ENCODE measurements at places on chromosomes 4 and X. TPM values are rescaled to one million over a fixed set of nuclear protein-coding genes. Genes with fewer than 3 reads are reported as not detected.

Gene PLAC8
- 11.2 TPM for total RNA-seq

Gene MAP9
- 1.7 TPM for total RNA-seq

Gene CLCN4
- total RNA-seq: 0.84 TPM

Gene SMC1A
- total RNA-seq: 52.5 TPM

Gene CACNA1F
- total RNA-seq: 0.28 TPM

Gene P2RY10
- 0.60 TPM for total RNA-seq

Gene ETDB
- not detected for total RNA-seq

Gene SPIN2B
- total RNA-seq: 4.0 TPM

Gene SOD3
- 3.4 TPM for total RNA-seq

Gene BEND4
- 0.08 TPM for total RNA-seq

Gene COX7B2
- not detected for total RNA-seq

Gene RADX
- total RNA-seq: 0.76 TPM

Gene IKBKG
- total RNA-seq: 16.1 TPM

Gene GYG2
- total RNA-seq: 0.52 TPM

Gene SPACA5
- total RNA-seq: not detected

Gene TLR6
- total RNA-seq: 1.6 TPM

Gene SYNPO2
- 13.3 TPM for total RNA-seq

Gene AREG
- total RNA-seq: 21.0 TPM

Gene NALF2
- 0.60 TPM for total RNA-seq

Gene ARMCX4
- total RNA-seq: 3.1 TPM

Gene PGRMC1
- total RNA-seq: 45.1 TPM

Gene TMSB15C
- total RNA-seq: 0.12 TPM

Gene RTL3
- not detected for total RNA-seq

Gene RBBP7
- 72.5 TPM for total RNA-seq

Gene TMEM47
- total RNA-seq: 0.92 TPM

Gene MAGED2
- total RNA-seq: 52.4 TPM

Gene RBMXL3
- not detected for total RNA-seq

Gene SPANXD
- total RNA-seq: not detected

Gene IL21
- total RNA-seq: not detected

Gene PCSK1N
- total RNA-seq: 0.36 TPM

Gene SORBS2
- total RNA-seq: 9.3 TPM

Gene SGMS2
- total RNA-seq: 28.0 TPM

Gene DMP1
- total RNA-seq: not detected

Gene FOXR2
- total RNA-seq: not detected

Gene CNKSR2
- not detected for total RNA-seq

Gene MAGEA1
- not detected for total RNA-seq

Gene CHRDL1
- total RNA-seq: 1.7 TPM

Gene GABRE
- 27.5 TPM for total RNA-seq

Gene TBX22
- total RNA-seq: not detected

Gene MND1
- 4.4 TPM for total RNA-seq

Gene C4orf50
- total RNA-seq: 0.04 TPM

Gene PFKFB1
- 0.36 TPM for total RNA-seq

Gene ADH1C
- 0.64 TPM for total RNA-seq
